Upper lobe of left lung (tissue), 6 donors: ENCODE measurements at places on chromosomes 1 and 21. TPM values are rescaled to one million over a fixed set of nuclear protein-coding genes. Genes with fewer than 3 reads are reported as not detected.
A peak's percentile ranks its signal among the peaks of the same experiment; 100 is the strongest.

DNA sequence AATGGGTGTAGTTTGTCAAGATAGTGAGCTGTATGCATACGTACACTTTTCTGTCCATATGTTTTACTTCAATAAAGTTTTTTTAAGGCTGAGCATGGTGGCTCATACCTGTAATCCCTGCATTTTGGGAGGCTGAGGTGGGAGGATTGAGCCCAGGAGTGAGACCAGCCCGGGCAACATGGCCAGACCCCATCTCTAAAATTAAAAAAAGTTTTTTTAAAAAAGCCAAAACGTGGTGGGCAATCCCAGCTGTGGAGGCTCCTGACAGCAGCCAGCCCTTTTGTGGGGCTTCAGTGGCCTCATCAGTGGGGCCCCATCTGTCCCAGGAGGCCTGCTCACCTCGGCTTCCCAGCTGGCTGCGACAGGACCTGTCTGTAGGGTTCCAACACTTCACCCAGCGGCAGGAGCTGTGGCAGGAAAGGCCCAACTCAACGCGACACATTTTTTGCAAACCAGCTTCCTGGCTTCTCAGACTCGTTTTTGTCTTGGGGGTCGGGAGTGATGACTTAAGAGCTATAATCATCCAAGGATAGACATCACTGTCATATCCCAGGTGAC lies 56.9 kb upstream of the LBR start:
- no peak for DNase-seq
- no peaks in the 10 kb centered on the region for H3K4me1 ChIP-seq
- no peaks in the 10 kb centered on the region for H3K36me3 ChIP-seq
- no peaks in the 10 kb centered on the region for H3K27me3 ChIP-seq
- no peak overlapping the region for H3K27ac ChIP-seq

GRCh38 chr1:84686223-84686622 lies 4.0 kb downstream of the SSX2IP start:
- no peak overlapping the region for H3K4me3 ChIP-seq
- H3K36me3 ChIP-seq: no peaks in the 10 kb centered on the region
- no peaks in the 10 kb centered on the region for H3K4me1 ChIP-seq
- no peaks in the 10 kb centered on the region for H3K27me3 ChIP-seq
- DNase-seq: no peak
- H3K27ac ChIP-seq: no peak overlapping the region

DNA sequence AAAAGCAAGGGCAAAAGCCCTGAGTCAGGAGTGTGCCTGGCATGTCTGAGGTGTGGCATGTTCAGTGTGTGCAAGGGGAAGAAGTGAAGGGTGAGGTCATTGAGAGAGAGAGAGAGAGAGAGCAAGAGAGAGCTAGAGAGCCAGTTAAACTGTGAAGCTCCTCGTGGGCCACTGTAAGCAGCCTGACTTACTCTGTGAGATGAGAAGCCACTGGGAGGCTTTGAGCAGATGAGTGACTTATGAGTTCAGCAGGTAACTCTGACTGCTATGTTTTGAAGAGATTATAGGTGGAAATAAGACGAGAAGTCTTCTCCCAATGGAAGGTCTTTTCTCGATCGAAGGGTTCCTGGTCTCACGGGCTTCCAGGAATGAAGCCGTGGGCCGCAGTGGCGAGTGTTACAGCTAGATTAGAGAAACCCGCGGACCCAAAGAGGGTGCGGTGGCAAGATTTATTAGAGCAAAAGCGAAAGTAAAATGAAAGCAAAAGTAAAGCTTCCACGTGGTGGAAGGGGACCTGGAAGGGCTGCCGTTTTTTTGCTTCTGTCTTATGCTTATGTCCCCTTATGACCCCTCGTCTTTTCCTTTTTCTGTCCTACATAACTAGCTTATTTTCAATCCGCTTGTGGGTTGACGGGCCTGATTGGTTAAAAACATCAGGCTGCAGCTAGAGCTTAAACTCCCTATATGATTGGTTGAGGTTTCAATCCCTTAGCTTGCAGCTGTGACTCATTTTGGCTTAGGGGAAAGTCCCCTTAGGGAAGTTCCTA lies 323.1 kb upstream of the FAM78B start:
- H3K36me3 ChIP-seq: no peaks in the 10 kb centered on the region
- H3K4me3 ChIP-seq: peak overlapping the region; percentile 43
- H3K4me1 ChIP-seq: no peaks in the 10 kb centered on the region

- H3K36me3 ChIP-seq: no peaks in the 10 kb centered on the region
- H3K4me1 ChIP-seq: no peaks in the 10 kb centered on the region
- no peaks in the 10 kb centered on the region for H3K27me3 ChIP-seq
- no peak overlapping the region for H3K4me3 ChIP-seq
Measured at GRCh38 chr1:160945079-160945478, 9.5 kb downstream of the ITLN2 start.

GRCh38 chr1:226066415-226067078 lies 4.0 kb downstream of the H3-3A start:
- H3K27ac ChIP-seq: no peak overlapping the region
- H3K27me3 ChIP-seq: no peaks in the 10 kb centered on the region
- DNase-seq: no peak
- peaks cover 56% of the 10 kb centered on the region for H3K4me1 ChIP-seq
- H3K4me3 ChIP-seq: no peak overlapping the region

GRCh38 chr1:170932236-170932635 lies 3.1 kb upstream of the MROH9 start:
- no peak overlapping the region for H3K27ac ChIP-seq
- H3K36me3 ChIP-seq: no peaks in the 10 kb centered on the region
- peaks cover 3% of the 10 kb centered on the region for H3K4me1 ChIP-seq
- DNase-seq: no peak
- H3K4me3 ChIP-seq: no peak overlapping the region
- no peaks in the 10 kb centered on the region for H3K27me3 ChIP-seq

- H3K4me1 ChIP-seq: no peaks in the 10 kb centered on the region
- H3K4me3 ChIP-seq: no peak overlapping the region
- no peak overlapping the region for H3K27ac ChIP-seq
- DNase-seq: no peak
Measured at GRCh38 chr1:85144351-85144750, 56.5 kb downstream of the SYDE2 start.

- no peak overlapping the region for H3K4me3 ChIP-seq
- no peaks in the 10 kb centered on the region for H3K36me3 ChIP-seq
- no peaks in the 10 kb centered on the region for H3K27me3 ChIP-seq
- H3K4me1 ChIP-seq: peaks cover 18% of the 10 kb centered on the region
- no peak for DNase-seq
Measured at GRCh38 chr1:25009671-25010262, 79.7 kb upstream of the RUNX3 start.

ADGRL4 gene
- total RNA-seq: 1.9 TPM

PKLR gene
- not detected for total RNA-seq
